GM12891 (cell line): ENCODE measurements at places on chromosomes 2 and 18.

DNA sequence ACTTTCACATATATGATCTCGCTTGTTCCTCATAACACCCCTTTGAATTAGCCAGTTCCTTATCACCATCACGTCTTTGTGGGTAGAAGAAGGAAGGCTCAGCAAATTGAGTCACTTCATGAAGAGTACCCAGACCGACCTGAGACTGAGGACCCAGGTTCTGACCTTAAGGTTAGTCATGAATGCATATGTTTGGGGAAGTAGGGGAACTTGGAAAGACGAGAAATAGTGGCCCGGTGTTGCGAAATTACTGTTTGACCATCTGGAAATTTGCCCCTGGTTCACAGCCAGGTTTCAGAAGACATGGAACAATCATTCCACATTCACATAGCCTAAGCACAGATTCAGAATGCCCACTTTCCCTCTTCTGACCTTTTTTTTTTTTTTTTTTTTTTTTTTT lies 59.8 kb downstream of the MEIS1 start:
- no peak for DNase-seq

DNA sequence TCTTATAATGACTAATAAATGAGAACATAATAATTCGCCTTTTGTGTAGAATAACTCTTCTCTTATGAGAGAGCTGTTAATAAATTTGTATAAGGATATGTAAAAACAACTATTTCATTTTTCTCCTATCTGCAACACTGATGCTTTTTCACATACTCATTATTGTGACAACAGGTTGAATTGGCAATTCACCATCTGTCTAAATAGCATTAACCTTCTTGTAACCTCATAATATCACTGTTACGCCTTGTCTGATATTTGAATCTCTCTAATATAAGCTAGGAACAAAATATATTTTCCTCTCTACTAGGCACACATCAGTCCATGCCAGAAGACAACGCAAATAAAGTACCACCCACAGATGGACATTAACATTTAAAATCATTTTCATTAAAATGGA lies 938.9 kb downstream of the CPS1 start:
- DNase-seq = no peak

- no peak for DNase-seq
Measured at GRCh38 chr2:160501370-160501769, 7.8 kb upstream of the RBMS1 start.

DNA sequence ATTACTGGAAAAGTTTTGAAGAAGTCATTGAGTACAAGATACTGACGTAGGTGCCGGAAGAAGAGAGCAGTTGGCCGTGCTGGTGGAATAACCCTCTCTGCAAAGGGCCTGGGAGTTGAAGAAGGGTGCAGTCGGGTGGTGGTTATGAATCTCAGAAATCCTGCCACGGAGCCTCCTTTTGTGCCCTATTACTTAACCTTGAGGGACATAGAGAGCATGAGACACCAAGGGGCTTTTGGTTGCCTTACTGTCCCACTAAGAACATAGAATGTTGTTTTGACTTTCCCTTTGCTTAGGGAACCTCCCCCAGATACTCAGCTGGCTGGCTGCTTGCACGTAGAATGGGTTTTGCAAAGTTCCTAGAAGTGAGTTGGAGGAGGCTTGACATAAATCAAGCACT lies 1.3 kb upstream of the CD28 start:
- no peak for DNase-seq

DNA sequence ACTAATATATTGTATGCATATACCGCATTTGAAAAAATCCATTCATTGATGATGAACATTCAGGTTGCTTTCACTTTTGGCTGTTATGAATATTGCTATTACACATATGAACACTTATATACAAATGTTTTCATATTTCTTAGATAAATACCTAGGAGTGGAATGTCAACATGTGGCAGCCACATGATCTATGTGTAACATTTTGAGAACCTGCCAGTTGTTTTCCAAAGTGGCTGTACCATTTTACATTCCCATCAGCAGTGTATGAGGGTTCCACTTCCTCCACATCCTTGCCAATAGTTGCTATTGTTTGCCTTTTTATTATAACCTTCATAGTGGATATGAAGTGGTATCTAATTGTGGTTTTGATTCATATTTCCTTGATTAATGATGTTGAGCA lies 40.5 kb downstream of the CCDC85A start:
- no peak for DNase-seq

DNA sequence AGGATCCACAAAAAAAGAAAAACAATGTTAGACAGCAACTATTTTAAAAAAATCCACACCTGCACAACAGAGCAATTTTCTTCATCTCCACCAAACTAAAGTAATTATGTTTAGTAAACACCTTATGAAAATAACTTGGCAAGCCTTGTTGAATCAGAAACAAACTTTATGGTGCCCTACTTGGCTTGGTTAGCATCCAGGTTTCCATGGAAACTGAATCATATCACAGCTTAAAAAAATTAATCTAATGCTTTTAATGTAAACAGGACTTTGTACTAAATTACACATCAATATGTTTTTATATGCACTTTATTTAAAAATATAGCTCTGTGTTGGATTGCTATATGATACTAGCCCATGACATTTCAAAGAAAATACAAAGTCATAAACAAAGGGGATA lies 1882.4 kb downstream of the SUCLG1 start:
- DNase-seq = no peak

GRCh38 chr2:64608867-64609226 lies 44.9 kb downstream of the SERTAD2 start:
- DNase-seq = no peak

GRCh38 chr2:123670286-123670685 lies 354.8 kb upstream of the CNTNAP5 start:
- no peak for DNase-seq

- DNase-seq = no peak
Measured at GRCh38 chr18:50055488-50055887, 139.5 kb downstream of the MYO5B start.

DNA sequence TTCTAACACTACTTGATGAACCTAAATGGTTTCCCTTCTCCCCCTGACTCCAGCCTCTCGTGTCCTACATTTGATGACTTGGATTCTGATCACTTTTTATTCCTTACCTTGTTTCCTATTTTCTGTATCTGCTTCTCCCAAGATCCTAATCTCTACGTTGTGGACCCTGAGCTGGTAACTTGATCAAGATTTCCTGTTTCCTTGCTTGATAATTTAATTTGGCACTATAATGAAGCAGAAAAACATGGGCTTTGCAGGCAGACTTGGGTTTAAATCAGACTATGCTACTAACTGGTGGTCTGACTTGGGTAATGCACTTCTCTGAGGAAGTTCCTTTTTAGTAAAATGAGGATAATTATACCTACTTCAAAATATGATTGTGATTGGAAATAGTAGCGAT lies 11.7 kb upstream of the FBXO11 start:
- DNase-seq = no peak

- no peak for DNase-seq
Measured at GRCh38 chr2:240162032-240162431, 21.6 kb upstream of the OTOS start.

DNA sequence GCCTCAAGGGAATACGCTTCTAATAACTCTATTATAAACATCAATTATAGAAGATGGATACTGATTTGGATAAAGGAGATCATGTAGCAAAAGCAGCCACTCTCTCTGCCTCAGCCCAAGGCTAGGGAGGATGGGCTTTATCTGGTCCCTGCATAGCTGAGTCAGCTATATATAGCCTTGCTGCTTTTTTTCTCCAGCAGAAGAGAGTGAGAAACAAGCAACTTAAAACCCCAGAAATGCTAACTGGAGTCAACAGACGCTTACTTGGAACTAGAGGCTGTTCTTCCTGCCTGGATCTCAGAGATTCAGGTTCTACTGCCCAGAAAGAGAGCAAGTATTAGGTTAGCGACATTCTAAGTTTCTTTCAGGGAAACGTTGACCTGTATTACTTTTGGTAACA lies 426.7 kb upstream of the KLHL29 start:
- DNase-seq = no peak

DNA sequence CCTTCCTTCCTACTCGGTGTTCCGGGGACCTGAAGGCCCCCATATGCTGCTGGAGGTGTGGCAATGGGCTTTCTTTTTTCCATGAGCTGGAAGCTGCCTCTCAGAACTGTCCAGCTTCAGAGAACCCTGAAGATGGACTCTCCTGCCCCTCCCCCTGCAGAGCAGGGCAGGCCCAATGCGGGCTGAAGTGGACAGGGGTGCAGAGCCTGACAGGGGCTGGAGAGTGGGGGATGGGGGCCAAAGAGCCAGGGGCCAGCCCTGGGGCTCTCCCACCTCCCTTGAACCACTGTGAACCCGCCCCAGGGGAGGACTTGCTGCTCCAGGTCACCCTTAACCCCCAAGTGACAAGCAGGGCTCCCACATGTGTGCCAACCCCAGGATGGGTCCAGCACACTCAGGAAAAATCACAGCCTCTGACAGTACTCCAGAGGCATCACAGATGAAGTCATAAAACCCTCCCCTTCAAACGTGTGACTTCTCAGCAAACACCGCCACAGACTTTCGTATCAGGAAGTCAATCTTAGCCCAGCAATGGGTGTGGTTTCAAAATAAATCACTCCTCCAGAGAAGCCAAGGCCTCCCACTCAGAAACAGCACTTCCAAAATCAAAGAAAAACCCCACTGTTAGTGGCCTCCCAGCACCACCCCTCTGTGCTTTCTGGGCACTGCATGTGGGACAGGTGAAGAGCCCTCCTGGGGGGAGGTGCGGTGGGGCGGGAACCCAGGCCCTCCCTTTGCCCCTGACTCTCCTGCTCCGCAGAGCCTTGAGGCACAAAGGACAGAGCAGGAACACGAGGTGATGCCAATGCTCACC lies 135.8 kb downstream of the HDAC4 start:
- peak; percentile 65 for DNase-seq

- no peak for DNase-seq
Measured at GRCh38 chr2:207937823-207938222, 87.5 kb downstream of the PLEKHM3 start.

- DNase-seq = no peak
Measured at GRCh38 chr2:154580767-154581166, 117.7 kb upstream of the KCNJ3 start.

DNA sequence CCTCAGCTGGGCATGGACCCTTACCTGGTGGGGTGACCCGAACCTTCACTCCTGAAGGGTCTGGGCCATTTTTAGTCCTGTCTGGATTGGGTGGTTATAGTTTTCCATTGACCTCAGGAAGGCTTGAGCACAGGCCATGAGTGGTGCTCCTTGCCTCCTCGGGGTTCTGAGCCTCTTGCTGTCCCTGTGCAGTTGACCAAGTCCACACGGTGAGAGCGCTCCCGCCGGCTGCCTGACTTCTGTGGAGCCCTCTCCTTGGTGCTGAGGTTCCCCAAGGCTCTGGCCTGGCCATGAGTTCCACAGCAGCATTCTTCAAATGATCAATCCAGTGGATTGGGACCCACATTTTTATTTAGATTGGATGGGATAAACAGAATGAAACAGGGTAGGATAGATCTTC lies 159.5 kb downstream of the SEPTIN10 start:
- DNase-seq = no peak

GRCh38 chr2:24920098-24920808 lies at the start of gene ADCY3:
Gene ADCY3 (minus strand): TSS chr2:24920237. CDS start chr2:24918987, 1,250 bp downstream.
- peak; percentile 84 for DNase-seq

DNA sequence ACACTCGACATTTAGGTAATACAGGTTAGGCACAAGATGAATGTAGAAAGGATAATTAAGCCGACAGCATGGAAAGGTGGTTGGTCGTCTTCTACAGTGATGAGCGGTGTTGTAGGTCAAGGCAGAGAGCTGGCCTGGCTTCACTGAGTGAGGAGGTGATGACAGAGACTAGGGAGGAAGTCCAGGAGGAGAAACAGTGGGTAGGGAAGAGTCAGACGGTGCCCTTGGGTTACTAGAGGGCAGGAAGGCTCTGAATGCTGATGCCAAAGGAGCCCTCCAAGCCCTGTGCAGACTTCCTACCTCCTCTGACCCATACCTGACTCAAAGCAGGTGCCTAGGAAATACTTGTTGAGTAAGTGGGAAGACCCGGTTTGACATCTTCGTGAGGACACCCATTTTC lies 100.8 kb downstream of the ITGB1BP1 start:
- no peak for DNase-seq

GRCh38 chr2:171432969-171433762 lies 624 bp downstream of the METTL8 start:
- peak; percentile 26 for DNase-seq

DNA sequence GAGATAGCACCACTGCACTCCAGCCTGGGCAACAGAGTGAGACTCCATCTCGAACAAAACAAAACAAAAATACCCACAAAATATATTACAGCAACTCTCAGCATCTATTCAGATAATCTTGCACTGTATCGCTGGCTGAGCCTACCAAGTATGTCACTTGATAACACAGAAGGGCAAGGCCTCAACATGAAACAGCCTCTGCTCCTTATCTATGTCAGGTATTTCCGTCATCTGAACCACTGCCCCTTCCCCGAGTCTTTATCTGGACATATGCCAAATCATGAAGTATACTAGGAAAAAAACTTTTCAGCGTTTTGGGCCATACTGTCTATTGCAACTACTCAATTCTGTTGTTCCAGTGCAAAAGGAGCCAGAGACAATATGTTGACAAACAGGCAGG lies 17.7 kb downstream of the PDIA6 start:
- no peak for DNase-seq

- no peak for DNase-seq
Measured at GRCh38 chr2:204722207-204722606, 176.9 kb downstream of the PARD3B start.

GRCh38 chr2:142222715-142223114 lies 91.9 kb upstream of the LRP1B start:
- no peak for DNase-seq

DNA sequence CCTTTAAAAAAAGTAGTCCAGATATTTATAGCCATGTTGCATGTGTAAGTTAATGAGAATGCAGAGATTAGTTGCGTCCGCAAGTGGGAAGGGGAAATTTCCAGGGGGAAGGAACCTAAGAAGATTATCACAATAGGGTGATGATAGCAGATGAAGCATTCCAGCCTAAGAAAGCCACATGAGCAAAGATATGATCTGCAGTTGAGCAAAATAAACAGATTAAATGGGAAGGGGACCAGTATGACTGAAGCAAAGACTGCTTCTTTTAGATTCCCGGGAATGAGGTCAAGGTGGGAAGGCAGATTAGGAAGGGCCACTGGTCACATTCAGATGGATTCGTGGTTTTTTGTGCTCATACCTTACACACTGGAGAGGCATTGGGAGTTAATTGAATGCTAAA lies 154.6 kb upstream of the CDH2 start:
- no peak for DNase-seq

GRCh38 chr2:157874997-157875640 lies 1.0 kb downstream of the ACVR1 start:
- DNase-seq = no peak

- no peak for DNase-seq
Measured at GRCh38 chr2:88563129-88563528, 64.1 kb downstream of the EIF2AK3 start.

DNA sequence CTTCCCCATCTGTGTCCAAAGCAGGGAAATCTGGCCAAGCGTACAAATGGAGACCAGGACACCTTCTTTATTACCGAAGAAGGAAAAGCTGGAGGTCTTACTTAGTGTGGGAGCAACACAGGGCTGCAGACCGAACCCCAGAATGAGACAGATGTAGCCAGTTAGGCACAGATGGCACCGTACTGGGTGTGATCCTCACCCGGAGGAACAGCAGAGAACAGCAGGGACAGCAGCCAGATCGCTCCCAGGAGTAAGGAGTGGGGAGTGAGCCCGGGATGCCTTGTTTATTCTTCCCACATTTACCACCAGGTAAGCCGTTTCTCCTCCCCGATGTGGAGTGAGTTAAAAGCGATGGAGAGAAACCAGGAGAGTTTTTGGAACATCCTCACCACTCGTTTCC lies 150.7 kb upstream of the SPRED2 start:
- DNase-seq = no peak
